ENCODE measurements at places on chromosomes 5 and 9. TPM values are rescaled to one million over a fixed set of nuclear protein-coding genes. Genes with fewer than 3 reads are reported as not detected.

DNA sequence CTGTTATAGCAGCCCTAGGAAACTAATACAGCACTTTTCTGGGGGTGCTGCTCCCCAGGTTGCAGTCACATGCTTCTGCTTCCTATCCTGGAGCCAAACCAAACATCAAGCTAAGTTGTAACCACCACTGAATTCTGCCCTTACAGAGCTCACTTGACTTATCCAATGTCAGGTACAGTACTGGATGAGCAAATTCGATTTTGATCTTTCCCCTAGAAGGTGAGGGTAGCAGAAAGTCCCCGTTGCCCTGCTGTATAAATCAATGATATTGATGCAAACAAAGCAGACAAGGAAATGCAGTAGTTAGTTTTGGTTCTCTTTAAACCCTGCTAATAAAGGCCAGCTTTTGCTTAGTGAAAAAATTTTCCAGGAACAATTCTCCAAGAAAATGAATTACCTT is 36.4 kb downstream of the ZCCHC9 start:
- DNase-seq: no peak

GRCh38 chr9:33184963-33185362 is 17.8 kb upstream of the B4GALT1 start:
- DNase-seq: no peak

GRCh38 chr9:77011973-77012821 is 7.3 kb upstream of the FOXB2 start:
- peak; percentile 76 for DNase-seq

- no peak for DNase-seq
Observed at GRCh38 chr9:123929177-123929869, 603 bp downstream of the DENND1A start.

DNA sequence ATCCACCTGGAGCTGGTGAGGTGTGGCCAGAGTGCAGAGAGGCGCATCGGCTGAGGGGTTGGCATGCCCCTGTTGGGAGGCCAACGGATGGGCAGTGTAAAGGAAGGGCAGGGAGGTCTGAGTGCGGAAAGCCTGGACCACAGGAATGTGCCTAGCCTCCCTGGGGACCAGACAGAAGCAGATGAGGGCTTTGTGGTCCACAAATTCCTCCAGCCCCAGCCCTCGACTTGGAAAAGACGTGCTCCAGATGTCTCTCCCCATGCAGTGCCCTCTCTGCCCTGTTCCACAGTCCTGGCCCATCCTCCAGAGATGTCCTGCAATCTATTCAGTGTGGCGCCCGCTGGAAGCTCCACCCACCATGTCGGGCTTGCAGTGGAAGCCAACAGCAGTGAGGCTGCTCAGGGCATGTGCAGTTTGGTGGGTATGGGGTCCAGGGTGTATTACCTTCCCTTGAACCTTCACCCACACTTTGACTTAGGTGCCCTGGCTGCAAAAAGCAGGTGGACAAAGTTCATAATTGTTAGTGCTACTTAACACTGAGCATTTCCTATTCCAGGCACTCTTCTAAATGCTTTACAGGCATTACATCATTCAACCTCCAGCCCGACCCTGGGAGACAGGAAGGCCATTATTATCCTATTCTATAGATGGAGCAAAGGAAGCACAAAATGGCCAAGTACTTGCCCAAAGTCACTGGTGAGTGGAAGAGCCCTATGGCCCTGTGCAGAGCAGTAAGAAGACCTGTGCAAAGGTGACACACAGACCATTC is 120.2 kb upstream of the SLC25A48 start:
- no peak for DNase-seq

- no peak for DNase-seq
Observed at GRCh38 chr5:14097998-14098471, 45.1 kb upstream of the TRIO start.

DNA sequence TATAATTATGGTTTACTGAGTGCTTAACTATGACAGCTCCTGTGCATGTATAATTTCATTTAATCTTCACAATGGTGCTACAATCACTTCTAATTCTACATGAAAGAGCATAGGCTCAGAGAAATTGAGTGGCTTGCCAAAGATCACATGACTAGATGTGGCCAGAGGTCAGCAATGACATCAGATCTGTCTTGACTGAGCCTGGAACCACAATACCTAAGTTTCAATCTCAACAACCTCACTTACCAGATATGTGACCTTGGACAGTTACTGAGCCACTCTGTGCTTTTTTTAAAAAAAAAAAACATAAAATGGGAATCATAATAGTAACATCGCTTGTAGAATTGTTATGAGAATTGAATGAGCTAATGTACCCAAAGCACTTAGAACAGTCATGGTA is 130.7 kb downstream of the TRIM32 start:
- DNase-seq: no peak

- no peak for DNase-seq
Observed at GRCh38 chr9:31588006-31588405, 796.4 kb upstream of the ACO1 start.

- no peak for DNase-seq
Observed at GRCh38 chr5:115555084-115555633, 10.6 kb upstream of the FEM1C start.

GRCh38 chr9:79970146-79970425 is 398.3 kb downstream of the TLE4 start:
- no peak for DNase-seq

DNA sequence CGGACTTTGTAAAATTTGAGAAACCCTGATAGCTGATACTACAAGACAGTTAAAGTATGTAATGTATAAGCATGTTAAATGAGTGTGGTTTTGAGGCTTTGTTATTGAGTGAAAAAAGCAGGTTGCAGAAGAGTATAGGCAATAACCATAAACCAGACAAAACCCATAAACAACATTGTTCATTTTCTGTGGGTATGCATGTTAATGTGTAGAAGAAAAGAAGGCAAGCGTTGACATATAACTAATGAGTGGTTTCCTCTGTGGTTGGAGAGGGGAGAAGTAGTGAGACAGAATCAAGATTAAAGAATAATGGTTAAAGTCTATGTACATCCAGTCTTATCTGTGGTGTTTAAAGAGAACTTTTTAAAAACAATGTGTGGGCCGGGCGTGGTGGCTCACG is 26.2 kb downstream of the RAD23B start:
- no peak for DNase-seq

DNA sequence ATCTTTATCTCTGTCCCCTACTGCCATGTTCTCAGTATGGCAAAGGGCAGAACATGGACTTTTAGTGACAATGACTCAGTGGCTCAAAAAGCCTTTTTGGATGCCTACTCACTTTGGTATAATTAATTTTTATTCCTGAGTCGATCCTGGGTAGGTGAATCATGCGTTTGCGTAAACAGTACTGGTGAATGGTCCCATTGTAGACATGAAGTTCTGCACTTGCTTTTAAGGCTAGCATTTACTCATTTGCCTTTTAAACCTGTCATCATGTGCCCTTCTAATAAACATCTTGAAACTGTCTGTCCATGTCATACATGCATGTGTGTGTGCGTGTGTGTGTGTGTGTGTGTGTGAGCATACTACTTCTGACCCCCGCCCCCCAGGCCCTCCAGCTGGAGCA is 223.0 kb downstream of the AUH start:
- DNase-seq: no peak

DNA sequence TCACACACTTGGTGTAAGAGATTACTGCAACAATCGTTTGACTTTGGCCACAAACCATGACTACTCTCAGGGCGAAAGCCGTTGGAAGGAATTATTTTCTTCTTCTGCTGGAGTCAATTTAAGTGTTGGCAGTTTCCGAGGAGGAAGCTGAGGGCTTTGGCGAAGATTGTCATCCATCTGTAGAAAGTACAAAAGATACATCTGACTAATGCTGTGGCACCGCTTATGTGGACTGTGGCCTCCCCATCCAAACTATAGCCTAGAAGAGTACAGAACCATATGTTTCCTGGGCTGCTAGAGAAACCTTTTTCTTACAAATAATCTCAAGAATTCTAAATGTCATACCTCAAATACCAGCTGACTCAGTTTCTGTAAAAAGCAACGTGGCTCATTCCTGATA is 7.4 kb downstream of the MTX3 start:
- DNase-seq: no peak

GRCh38 chr9:1096155-1096964 is 46.2 kb downstream of the DMRT2 start:
- DNase-seq: no peak

GRCh38 chr5:9374025-9374424 is 171.8 kb downstream of the SEMA5A start:
- DNase-seq: no peak

DNA sequence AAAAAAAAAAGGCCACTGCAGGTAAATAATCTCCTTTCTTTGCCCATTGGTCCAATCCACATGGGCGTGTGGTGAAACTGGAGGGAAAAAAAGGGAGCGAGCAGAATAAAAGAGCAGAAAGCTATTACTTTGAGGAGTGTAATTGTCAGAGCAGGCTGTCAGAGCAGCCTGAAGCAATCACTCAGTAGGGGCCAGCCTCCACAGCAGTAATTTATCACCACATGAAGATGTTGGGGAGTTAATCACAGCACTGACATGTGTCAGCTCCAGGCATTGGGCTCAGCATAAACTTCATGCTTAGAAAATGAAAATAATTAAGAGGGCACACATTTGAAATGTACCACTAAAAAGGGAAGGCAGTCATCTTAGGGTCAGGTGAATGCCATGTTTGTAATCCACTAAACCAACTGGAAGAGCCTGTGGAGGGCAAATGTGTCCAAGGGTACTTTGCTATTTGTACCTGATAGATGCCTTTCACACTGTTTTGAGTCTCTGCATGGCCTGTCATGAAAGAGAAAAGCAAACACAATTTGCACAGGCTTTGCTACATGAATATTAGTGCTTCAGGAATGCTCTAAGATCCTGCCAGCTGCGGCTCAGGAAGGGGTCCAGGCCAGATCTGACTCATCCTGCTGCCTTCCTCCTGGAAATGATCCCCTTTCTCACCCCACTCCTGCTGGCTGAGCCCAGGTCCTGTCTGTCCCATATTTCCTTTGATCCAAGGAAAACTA is 2.9 kb upstream of the PTGER4 start:
- peak; percentile 34 for DNase-seq

DNA sequence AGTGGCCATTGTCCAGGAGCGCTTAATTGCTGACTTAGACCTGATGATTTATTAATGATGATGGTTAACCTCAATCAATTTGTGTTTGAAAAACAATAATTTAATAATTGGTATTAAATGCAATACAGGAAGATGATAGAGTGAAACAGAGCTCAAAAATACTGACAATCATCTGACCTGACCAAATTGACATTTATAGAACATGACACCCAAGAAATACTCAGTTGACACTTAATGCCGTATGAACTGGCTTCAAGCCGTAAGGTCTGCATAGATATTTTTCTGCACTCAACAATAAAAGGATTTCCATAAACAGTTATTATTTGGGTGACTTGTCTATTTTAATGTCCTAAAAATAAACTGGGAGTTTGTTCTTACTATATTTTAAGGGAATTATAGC is 159.2 kb downstream of the TRIO start:
- no peak for DNase-seq

DNA sequence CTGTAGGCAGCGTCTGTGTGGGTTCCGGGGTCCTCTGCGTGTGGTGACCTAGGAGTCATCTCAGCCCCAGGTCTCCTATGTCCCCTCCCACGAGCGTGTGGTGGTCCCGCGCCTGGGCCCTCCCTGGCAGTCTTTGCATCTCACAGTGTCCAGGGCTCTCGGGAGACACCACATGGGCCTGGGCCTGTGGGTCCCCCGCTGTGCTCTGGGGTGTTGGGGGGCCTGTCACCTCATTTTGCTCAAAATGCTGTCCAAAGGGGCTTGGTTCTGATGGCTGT is 27.1 kb downstream of the CEP72 start:
- no peak for DNase-seq

DNA sequence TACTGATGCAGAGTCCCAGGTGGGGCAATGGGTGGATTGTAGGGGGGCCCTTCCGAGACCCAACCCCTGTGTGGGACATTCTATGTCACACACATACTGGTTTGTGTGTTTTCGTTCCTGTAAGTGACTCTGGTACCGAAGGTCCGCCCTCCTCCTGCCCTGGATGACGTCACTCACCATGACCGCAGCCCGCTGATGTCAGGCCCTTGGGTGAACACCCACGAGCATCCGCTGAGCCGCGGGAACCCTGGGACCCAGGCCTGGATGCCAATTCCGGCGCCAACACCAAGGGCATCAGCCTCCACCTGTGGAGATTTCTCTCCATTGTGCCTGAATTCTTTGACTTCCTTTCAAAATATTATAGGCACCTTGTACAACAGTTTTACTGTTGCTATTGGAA is 184.3 kb downstream of the MTRR start:
- DNase-seq: no peak

Gene SNAPC4
- total RNA-seq: 10.9 TPM

Gene FOXD4L5
- 0.26 TPM for total RNA-seq

Gene SOX30
- total RNA-seq: 2.0 TPM

Gene GOLM1
- 2.7 TPM for total RNA-seq

Gene ISCA1
- 24.1 TPM for total RNA-seq

Gene BRINP1
- total RNA-seq: not detected
